Hematopoietic multipotent progenitor cell treated with erythropoietin and hydrocortisone succinate and interleukin-3 and kit ligand, for 6 days (in vitro differentiated cells): ENCODE measurements at places on chromosomes 7 and 10.
A peak's percentile ranks its signal among the peaks of the same experiment; 100 is the strongest.

DNA sequence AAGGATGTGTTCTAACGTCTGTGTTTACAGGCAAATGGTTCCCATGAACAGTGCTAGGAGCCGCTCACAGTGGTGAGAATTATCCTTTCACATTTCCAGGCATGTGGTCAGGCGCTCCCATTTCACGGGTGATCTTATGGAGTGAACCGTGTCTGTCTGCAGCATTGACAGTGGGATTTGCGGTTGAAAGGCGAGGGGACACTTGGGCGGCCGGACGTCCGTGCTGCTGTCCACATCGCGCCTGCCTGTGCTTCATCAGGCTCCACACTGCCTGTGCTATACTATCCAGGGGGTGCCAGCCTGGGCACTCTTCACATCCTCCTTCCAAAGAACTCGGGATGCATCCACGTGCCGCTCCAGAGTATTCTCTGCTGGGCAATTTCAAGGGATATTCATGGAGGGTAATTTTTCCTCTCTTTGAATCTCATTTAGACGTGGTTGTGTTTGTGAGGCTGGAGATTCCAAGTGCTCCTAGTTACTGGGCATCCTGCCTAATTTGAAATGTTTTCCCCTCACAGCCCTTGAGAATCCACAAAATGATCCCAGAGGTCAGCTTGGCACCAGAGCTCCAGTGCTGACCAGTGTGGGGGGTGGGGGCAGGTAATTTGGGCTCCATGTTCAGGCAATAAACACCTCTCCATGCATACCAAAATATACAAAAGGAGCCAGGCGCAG lies 61.9 kb upstream of the EBF3 start:
- DNase-seq: no peak

DNA sequence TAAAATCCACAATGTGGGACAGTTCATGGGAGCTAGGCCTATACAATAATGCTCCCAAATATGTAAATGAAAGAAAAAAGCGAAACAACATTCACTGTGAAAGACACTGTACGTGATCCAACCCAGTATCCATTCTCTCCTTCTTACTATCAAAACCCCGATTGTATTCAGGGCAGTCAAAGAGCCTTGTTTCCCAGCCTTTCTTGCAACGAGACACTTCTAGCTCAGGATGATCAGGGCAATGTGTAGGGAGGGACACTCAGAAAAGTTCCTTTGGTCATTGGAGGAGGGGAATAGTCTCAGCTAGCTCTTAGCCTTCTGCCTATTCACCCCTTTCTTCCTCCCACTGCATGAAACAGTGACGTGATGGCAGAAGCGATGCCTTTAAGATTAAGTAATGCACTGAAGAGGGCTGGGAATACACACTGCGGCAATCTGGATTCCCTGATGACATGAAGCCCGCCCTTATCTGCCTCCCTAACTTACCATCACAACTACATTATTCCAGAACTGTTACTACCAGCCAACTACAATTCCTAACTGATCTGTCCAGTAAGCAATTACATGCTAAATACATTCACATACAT lies 27.3 kb downstream of the UBE2H start:
- DNase-seq: no peak

- DNase-seq: no peak
These were observed 37.3 kb downstream of the FBH1 start for GRCh38 chr10:5927306-5927705.

- DNase-seq: no peak
These were observed 240.1 kb downstream of the TRIL start for GRCh38 chr7:28718055-28718481.

GRCh38 chr10:35993591-35994515 lies 351.8 kb upstream of the FZD8 start:
- no peak for DNase-seq

GRCh38 chr7:148882841-148883265 lies 1.2 kb downstream of the EZH2 start:
- DNase-seq: no peak

DNA sequence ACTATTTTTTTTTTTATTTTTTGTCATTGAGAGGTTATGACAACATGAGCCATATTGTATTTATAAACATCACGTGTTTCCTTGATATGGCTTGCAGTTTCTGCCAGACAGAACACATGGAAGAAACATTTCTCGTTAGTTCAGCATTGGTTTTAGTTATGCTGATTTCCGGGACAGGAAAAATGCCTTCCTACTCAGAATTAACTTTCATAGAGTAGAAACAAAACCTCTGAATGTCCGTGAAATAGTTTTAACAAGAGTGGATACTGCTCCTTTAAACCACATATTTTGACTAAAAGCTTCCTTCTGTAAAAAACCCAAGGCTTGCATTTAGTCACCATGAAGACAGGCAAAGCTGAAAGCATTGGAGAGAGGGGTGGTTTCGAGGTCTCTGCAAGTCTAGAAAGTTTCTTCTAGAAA lies 240.4 kb downstream of the KIAA1217 start:
- no peak for DNase-seq

DNA sequence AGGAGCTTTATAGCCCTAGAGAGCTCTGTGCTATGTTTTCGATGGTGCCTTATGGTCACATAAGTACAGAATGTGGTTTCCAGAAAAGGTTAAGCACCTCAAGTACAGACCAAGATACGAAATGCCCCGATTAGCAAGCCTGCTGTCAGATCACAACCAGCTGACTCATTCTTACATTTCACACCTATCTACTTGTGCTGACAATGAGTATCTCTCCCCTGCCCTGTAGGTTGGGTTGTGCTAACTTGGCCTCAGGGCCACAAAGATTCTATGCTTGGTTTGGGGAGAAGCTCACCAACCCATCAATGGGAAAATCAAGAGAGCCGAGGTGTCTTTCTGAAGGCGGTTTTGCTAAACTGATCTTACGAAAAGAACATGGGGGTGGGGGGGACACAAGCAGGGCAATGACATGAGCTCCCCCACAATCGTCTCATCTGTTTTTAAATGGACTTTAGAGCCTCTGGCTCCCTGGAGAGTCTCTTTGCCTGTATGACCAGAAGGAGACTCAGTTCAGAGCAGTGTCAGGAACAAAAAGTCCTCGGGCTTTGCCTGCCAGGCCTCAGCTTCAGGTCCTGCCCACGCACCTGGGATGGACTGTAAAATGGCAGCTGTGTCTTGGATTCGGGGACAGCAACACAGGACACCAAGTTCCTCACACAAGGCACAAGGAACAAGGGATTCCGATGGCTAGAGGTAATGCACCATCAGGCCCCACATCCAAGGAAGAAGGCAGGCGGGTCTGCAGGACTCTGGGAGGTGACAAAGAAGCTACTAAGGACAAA lies 55.1 kb downstream of the FAM53B start:
- DNase-seq: peak; percentile 75
